ENCODE measurements at places on chromosomes 2 and 18.

- no peak for DNase-seq
These were observed 206.5 kb upstream of the ITGA4 start for GRCh38 chr2:181250691-181251090.

DNA sequence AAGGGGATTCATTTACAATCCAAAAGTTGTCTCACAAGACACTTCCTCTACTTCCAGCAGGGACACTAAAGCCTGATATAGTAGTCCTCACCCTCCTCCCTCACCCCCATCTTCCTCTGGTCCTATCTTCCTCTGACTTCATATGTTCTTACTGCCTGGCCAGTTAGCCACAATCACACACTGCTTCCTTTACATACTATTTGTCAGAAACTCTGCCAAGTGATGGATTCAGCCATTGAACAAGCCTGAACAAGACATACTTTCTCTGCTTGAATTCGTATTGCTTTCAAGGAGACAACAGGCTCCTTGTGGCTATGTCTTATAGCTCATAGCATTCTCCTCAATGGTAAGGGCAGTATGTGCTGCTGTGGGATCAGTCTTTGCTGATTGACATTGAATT lies 672.2 kb downstream of the BCL11A start:
- DNase-seq: no peak

DNA sequence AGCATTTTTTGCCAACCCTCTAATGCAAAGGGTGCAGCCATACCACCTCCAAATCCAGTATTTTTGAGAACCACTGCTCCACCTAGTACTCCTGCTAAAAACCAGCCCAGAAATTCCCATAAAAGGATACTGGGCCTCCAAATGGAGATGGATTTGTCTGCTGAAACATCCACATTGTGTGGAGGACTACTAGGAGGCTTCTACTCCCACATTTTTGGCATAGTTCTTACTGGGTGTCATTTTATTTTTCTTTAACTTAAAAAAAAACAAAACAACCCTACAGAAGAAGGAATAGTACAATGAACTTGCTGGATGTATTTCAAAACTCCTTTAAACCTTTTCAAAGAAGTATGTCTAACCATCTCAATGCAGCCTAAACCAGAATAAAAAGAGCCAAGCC lies 219.2 kb downstream of the SRBD1 start:
- no peak for DNase-seq

- DNase-seq: no peak
These were observed 256.3 kb upstream of the PKDCC start for GRCh38 chr2:41791523-41791922.

DNA sequence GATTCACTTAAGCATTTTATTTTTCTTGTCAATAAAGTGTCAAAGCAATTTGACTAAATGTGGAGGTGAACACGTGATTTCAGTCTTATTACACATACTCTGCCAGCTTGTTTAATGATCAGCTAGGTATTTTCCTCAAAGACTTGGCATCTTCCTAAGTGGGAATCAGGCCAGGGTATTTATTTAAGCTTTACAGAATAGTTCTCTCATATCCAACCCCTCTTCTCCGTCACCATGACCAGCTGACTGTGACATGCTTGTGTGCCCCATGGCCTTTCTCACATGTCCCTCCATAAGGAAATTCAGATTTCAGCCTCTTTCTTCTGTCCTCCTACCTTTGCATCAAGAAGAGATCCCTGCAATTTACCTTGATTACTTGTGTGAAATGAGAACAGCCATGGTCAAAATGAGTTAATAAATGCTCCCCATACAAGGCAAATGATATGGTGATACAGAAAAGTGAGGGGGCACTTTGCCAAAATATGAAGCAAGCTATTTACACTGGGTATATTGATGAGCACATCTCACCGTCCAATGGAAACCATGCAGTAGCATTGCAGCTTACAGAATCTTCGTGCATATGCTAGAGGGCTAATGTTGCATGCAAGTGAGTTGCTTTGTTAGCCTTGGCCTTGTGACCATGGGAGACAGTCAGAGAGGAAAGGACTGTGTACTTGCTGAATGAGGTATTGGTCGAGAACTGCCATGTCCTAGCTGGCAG lies 202.2 kb downstream of the RNF152 start:
- no peak for DNase-seq

DNA sequence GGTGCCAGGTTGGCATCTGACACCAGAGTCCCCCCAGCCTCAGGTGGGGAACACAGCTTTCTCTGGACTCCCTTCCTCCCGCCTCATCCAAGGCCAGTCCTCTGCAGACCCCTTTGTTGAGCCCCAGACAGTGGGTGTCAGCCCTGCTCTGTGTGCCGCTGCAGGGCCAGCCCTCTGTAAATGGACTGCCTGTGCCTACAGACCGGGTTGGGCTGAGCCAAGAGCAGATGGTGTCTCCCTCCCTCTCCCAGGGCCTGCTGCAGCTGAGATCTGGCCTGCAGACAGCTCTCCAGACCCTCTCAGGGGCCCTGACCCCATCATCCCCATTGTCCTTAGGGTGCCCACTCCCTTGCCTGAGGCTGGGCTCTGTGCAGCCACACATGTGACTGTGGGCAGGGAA lies 160.8 kb downstream of the KLHL29 start:
- DNase-seq: no peak

- DNase-seq: no peak
These were observed 75.8 kb downstream of the SDC1 start for GRCh38 chr2:20148923-20149702.

- no peak for DNase-seq
These were observed 61.6 kb downstream of the WDR7 start for GRCh38 chr18:56712761-56713160.

DNA sequence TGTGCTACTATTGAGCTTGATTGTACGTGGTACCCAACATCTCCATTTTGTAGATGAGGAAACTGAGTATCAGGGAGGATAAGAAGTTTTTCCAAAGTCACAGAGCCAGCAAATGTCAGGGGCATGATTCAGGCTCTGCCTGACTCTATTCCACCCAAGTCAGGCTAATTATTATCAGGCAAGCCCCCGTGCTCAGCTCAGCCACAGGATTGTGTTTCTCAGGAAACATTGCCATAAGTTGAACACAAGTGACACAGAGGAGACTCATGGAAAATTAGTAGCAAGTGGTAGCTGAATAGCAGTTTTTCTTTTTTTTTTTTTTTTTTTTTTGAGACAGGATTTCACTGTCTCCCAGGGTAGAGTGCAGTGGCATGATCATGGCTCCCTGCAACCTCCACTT lies 260.5 kb downstream of the C1D start:
- no peak for DNase-seq

- no peak for DNase-seq
These were observed 151.2 kb downstream of the NDUFA10 start for GRCh38 chr2:239873656-239874635.

DNA sequence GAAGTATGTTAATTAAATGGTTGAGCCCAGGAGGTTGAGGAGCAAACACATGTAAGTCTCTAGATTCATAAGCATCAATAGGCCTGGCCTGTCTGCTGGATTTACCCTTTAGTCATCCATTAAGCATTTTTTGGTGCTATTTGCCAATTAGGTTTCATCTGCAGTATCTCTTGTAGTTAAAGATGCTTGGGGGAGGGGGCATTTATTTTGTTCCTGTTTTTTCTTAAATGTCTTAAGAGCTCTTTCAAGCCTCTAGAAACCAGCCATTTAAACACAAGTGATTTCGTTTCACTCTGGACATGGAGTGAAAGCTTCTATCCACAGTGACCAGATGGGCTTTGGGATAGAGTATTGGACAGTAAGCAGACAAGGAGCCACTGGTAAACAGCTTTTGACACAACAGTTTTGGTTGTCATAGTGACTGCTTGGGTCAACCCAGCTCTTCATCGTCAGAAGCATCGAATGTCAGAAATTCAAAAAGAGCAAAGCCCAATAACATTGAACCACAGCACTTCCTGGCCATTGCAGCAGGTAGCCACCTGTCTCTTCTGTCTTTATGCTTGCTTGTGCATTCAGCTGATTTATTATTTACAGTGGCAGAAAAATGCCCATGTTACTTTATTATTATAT lies 4.9 kb downstream of the QPCT start:
- no peak for DNase-seq

- DNase-seq: no peak
These were observed 62.3 kb upstream of the NYAP2 start for GRCh38 chr2:225337183-225337582.

DNA sequence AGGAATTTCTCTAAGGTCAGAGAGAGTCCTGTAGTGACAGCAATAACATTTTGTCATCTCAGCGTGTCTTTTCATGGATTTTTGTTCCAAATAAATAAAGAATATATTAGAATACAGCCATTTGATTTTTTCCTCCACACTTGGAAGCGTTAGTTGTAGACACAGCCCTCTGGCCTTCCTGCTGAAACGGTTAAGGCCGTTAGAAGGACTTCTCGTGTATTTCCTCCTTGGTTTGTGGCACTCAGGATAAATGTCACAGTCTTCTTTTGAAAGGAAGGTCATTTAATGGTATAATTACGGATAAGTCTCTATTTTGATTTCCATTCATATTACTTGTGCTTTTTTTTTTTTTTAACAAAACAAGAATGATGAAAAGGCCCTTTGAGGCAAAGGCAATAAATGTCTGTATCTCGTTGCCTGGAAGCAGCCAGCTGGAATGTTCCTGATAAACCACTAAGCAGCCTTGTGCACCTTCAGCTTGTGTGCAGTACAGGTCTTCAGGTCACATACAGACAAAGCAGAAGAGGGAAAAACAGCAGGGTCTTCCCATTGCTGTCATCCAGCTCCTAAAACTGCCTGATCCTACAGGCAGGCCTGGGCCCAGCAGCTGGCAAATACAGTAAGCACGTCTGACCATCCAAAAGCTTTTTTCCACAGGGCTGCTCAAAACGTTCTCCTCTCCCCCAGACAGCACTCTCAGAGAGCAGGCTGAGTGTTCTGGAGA lies 14.4 kb downstream of the EFR3B start:
- no peak for DNase-seq

DNA sequence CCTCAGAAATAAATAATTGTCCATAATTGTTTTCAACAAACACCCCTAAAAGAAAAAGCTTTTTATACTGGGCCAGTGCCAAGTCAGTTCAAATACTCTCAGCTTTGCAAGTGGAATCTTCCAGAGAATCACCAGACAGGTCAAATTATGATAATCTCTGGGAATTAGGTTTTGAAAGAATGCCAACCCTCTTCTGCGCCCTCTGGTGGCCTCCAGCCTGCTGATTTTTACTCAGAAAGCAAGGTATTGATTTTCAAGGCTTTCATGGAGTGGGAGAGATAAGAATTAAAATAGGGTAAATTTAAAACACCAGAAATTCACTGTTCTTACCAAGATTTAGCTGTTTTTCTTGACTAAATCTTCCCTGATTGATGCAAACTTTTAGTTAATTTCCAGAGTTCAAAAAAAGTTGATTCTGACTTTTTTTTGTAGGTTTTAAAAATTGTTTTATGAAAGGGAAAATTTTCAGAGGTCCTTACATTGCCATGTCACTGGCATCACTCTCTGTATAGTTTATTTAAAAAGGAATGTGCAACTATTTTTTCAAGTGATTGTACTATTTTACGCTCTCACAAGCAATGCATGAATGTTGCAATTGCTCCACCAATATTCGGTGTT lies 282.9 kb upstream of the TNP1 start:
- no peak for DNase-seq

- no peak for DNase-seq
These were observed 596.4 kb downstream of the FBXO15 start for GRCh38 chr18:73551211-73551610.

DNA sequence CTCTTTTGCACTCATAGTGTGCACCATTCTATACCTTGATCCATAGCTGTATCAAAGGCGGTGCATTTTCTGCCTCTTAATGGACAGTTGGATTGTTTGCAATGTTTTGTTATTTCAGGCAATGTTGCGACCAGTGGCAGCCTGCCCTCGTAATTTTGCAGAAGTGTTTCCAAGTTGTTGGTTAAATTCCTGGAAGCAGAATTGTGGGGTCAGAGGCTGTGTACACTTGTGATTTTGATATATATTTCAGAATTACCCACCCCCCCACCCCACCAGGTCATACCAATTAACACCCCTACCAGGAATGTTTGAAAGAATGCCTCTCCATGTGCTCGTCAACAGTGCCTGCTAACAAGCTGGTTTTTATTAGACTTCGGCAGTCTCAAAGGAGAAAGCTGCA lies 32.4 kb upstream of the IL1R1 start:
- DNase-seq: no peak

DNA sequence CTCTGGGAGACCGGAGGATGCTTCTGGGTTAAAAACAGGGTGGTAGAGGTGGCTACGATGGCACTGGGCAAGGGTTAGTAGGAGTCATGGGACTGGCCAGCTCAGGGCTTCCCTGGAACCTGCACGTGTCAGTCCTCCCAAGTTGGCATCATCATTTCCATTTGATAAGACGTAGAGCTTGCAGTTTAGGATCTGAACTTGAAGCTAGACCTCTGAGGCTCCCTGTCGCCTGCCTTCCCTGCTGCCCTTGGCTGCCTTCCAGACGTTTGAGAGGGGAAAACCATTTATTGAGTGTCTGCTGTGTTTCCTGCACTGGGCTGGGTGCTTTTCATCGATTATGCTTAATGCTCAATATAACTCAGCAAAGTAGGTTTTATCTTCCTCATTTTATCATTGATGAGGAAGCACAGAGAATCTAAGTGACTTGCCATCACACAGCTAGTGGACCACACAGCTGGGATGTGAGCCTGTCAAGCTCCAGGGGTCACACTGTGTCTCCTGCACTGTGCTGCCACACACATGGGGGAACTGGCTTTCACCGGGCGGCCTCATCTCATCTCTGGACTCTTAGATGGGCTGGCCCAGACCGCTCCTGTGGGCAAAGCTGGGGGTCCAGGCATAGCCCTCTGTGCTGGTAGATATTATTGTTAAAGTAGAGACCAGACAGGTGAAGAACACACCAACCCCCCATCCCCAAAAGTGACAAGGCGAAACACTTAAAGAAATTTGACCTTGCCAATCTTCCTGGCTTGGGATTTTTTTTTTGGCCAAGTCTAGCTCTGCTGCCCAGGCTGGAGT lies 7.8 kb downstream of the NT5DC4 start:
- no peak for DNase-seq

GRCh38 chr2:203533676-203534591 lies 1.2 kb downstream of the RAPH1 start:
- DNase-seq: no peak

DNA sequence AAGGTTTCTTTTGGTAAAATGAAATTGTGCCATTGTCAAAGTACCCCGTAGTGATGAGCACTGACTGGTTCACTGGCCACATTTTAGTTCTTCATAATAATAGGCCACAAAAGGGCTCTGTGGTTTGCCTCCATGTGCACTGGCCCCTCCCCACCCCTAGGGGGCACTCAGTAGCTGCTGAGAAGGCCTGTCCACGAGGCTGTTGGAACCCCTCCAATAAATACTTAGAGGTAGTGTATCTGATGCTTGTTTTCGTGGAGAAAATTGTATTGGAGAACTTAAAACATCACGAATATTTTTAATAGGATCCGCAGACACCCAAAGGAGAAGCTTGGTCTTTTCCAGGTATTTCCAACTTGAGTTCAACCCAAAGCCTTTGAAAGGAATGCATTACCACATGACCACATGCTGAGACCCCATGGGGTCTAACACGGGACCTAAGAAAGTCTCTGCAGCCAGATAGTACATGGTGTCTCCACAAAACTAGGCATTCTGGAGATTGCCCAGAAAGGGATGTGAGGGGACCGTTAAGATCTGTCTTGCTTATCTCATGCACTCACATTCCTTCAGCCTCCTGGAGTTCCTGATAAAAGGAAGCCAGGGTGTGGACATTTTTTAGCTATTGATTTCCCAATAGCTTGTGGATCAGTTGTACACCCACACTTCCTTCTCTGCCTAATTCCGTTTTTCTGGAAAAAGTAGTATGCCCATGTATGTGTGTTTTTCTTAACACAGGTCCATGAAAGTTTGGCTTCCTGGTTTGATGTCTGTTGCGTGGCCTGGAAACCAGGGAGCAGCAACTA lies 28.5 kb upstream of the NOSTRIN start:
- no peak for DNase-seq

GRCh38 chr2:120992791-120993555 lies 257.3 kb downstream of the GLI2 start:
- no peak for DNase-seq
